NCI-H2081 (cell line): ENCODE measurements at places on chromosomes 2 and 18.

DNA sequence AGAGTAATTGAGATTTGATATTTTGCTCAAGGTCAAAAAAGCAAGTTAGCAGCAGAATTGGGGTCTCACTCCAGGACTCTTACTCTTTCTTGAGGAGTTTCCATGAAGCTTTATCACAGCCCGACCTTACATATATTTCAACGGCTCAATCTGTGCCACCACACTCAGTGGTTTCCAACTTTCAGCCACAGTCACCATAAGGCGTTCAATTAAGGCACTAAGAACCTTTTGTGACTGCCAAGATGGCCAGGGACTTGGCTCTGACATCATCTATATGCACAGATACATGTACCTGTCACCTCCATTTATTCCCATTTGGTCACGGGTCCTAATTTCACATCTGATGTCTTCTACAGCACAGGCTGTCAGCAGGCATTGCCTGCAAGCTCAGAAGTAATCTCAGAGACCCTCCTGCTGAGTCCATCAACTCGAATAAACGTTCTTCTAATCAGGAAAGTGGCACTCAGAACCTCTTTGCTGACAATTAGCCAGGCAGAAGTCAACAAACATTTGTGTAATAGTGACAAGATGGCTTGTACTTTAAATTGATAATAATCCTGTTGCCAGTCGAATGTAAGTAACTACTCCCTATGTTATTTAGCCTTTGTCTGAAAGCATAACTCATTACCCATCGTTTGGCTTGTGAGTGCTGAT lies 16.1 kb downstream of the DYTN start:
- DNase-seq = no peak

GRCh38 chr2:159209341-159210306 lies 76.9 kb downstream of the WDSUB1 start:
- no peak for DNase-seq

DNA sequence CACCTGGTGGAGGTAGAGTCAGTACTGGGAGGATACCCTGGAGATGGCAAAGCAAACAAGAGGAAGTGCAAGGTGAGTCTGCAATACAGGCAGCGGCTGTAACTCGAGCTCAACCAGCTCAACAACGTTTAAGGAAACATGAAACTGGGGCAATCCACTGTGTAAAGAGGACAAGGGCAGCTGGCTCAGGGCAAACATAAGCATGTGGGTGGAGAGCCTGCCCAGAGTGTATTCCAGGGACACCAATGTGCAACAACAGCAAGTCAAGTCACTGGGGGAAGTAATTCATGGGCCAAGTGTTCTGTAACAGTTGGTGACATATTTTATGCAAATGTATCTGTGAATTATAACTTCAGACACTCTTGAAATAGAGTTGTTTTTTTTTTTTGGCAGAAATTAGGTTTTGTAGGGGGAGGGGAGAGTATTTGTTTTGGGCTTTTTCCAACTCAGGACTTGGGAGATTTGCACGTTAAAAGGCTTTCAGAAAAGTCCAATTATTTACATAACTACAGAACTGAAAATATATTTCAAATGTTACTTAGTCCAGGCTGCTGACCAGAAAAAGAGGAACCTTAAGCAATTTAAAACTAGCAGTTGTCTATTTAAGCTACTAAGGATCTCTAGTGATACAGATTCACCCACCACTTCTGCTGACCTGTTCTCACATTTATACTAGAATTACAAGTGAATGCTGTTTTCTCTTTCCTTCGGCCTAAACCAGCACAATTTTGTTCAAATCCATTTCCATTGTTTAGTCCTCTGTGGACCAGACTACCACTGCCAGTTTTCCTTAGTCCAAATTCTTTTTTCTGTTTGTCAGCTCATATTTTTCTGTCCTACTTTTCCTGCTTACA lies 18.6 kb downstream of the NRXN1 start:
- DNase-seq = peak; percentile 100

- DNase-seq = no peak
Observed at GRCh38 chr2:236688157-236688556, 118.5 kb downstream of the ACKR3 start.

DNA sequence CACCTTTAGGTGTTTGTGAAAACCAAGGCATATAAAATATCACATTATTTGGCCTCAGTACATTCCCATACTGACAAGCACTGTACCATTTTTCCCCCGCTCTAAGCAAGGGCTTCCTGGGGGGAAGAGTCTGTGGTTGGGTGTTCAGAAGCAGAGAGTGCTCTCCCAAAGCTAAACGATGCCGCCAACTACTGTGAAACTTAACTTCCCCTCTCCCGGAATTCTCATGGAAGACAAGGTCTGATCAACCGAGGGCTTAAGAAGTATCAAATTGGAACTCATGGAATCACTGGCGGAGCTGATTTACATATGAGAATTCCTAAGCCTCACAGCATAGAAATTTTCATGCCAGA lies 433 bp upstream of the MFF start:
- DNase-seq = no peak

DNA sequence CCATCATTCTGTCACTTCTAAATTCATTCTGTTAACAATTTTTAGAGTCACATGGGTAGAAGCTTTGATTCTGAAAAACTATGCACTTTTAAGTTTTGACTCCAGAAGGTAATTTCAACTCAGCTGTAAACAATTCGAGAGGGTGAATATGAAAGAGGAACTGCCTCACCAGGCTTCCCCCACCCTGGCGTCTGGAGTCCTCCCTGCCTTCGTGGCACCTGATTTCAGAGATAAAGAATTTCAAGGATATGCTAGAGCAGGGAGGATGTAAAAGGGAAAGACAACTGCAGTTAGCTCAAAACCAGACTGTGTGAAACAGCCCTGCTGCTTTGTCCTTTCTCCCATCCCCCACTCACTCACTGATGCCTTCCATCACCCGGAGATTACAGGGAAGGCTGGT lies 40.7 kb downstream of the ONECUT2 start:
- DNase-seq = no peak
